ENCODE measurements at places on chromosomes 7 and 10.
A peak's percentile ranks its signal among the peaks of the same experiment; 100 is the strongest.

DNA sequence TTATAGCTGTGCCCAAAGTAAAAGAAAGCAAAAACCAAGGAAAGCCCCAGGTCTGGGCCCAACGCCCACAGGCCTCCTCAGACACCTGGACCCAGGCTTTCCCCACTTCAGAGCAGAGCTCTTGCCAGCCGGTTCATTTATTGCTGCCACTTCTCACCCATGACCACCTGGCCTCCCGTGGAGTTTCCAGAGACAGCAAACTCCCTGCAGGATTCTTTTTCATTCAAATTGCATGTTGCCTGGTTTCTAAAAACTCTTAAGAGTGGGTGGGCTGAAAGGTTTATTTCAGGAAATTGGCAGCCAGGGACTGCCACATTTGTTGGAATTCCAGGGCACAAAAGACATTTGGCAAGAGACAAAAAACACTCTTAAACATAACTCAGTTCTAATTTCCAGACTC lies 4.7 kb downstream of the VOPP1 start:
- DNase-seq, result no peak

GRCh38 chr7:141242568-141242967 lies 168.7 kb downstream of the TMEM178B start:
- DNase-seq, result no peak

- no peak for DNase-seq
Observed at GRCh38 chr7:106070567-106071254, 41.4 kb downstream of the SYPL1 start.

- DNase-seq, result no peak
Observed at GRCh38 chr7:51366930-51367613, 50.5 kb upstream of the COBL start.

DNA sequence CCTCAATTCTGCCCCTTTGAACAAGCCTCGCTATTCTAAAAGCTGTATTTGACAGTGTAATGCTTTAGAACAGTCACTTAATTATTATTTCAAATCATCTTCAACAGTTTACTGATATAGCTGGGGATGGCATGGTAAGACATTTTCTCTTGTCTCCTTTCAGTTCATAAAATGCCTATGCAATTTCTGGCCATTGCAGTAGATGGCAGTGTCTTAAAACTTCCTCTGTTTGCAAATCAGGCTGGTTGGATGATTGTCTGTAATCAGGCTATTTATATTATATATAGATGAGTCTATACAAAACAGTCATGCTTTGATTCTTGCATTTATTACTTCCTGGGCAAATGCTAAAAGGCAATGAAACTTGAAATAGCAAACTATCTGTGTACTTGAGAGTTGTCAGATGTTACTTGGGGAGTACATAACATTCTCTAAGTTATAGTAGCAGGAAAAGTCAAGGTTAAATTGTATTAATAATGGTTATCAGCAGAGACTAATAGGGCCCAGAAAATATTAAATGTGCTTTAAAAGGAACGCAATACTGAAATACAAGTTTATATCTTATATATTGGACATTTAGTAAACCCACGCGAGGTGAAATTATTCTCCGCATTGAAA lies 55.5 kb upstream of the LHFPL3 start:
- DNase-seq, result no peak

DNA sequence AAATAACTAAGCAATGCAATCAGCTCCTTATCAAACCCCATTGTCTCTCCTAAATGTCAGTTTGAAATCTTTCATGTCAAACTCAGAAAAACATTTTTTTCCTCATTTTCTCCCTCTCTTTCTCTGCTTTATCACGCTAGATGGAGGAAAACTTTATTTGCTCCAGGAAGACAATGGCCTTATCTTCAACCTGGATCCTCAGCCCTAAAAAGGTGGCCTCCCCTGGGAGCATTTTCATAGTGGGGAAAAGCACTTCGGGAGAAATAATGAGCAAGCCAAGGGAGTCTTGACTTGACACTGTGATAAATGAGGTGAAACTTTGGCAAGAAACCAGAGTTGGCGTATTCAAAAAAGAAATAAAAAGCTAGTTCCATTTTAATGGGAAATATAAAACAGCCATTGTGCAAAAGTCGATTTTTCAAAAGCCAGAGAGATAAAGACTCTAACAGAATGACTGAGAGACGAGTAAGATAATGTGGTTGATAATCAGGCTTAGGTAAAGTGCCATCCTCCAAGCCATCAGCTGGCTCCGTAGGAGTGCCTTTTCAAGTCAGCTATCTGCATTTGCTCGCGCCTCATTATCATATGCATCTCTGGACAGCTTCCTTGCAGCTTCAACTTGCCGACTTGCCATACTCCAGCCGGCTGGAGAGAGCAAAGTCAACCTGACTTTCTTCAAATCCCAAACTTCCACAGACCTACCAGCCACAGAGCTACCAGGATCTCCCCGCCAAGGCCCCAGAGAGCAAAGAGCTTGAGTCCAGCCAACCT lies 19.9 kb downstream of the HABP2 start:
- DNase-seq, result no peak

DNA sequence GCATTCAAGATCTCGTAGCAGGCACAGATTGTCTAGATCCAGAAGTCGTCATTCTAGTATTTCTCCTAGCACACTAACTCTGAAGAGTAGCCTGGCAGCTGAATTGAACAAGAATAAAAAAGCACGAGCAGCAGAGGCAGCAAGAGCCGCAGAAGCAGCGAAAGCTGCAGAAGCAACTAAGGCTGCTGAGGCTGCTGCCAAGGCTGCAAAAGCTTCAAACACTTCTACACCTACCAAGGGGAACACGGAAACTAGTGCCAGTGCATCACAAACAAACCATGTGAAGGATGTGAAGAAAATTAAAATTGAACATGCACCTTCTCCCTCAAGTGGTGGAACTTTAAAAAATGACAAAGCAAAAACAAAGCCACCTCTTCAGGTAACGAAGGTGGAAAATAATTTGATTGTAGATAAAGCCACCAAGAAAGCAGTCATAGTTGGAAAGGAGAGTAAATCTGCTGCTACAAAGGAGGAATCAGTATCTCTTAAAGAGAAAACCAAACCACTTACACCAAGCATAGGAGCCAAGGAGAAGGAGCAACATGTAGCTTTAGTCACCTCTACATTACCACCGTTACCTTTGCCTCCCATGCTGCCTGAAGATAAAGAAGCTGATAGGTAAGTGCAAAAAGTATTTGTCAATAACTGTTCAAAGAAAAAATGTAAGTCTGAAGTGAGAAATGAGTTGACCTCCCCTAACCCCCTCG lies 37.7 kb downstream of the CDK13 start:
- DNase-seq, result no peak

DNA sequence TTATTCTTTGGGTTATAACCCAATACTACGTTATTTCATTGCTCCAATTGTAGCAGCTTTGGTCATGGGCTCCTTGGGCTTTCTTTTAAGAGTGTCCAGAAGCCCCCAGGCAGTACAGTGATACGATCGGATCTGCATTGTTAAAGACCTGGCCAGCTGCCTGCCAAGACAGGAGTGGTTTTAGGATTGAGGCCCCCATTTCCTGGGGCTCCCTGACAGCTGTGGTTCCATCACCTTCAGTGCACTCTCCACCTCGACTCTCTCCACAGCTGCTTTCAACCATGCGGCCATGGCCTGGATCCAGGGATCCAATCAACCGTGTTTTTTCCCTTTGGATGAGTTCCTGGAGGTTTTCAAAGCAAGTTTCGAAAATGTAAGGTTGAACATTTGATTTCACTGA lies 123.4 kb upstream of the BTBD16 start:
- DNase-seq, result no peak

GRCh38 chr10:31669357-31669756 lies 259.3 kb downstream of the ARHGAP12 start:
- DNase-seq, result no peak

GRCh38 chr10:75209921-75210281 lies 695 bp upstream of the VDAC2 start:
- peak; percentile 51 for DNase-seq

GRCh38 chr10:103433858-103434257 lies 18.3 kb downstream of the CALHM2 start:
- DNase-seq, result no peak

DNA sequence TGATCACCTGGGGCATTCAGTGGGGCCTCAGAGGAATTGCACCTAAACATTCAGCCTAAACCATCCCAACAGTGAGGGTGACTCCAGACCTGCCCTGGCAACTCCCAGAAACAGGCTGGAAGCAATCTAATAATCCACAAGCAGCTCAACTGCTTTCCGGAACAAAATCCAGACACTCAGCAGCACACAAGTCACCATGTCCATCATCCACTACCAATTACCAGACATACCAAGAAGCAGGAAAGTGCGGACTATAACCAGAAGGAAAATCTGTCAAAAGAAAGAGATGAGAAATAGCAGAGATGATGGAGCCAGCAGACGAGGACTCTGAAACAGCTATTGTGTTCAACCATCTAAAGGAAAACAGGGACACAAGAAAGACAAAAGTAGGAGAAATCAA lies 342.6 kb upstream of the ZMIZ1 start:
- no peak for DNase-seq

DNA sequence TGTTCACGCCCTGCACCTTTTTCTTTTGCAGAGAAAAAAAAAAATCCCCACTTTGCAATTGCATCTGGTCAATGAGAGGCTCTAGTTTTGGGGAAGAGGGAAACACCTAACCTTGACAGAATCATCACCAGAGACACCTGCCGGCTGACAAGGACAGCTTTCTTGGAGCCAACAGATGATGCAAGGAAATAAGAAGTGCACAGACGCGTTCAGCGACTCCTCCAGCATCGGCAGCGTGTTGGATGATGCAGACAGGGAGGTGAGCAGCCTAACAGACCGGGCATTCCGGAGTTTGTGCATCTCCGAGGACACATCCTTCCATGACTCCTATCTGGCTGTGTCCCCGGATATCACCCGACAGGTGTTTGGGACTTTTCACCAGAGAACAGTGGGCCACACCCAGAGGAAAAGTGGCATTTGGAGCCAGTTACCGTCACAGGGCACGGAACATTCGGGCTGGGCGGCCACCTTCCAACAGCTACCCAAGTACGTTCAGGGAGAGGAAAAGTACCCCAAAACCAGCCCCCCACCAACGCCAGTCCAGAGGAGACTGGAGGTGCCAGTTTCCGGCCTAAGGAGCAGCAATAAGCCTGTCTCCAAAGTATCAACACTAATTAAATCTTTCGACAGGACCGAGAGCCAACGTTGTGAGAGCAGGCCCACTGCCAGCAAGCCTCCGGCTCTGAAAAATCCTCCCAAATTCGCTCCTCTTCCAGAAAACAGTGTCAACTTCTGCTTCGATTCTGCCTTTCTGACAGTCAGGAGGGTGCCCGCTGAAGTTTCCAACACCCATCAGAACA lies 23.6 kb downstream of the C10orf71 start:
- no peak for DNase-seq

DNA sequence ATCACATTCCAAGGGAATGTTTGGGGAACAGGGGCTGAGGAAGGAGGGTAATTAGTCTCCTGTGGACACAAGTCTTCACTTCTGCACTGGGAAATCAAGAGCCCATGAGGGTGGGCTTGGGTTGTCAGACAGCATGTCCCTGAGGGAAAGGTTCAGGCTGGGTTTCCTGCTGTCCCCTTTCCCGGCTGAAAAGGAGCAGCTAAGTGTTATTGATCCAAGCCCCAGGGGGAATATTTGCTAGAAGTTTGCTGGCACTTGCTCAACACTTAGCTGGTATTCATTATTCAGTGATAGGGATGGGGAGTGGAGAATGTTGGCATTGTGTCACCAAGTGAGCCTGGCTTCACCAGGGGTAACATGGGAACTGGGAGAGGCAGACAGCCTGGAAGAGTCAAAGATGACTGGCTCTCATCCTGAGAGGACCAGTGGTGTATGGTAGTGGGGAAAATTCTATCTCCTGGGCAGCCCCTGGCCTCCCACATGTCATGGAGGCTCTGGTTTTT lies 344.4 kb upstream of the PODXL start:
- DNase-seq, result no peak

GRCh38 chr7:111071556-111071955 lies 19.4 kb upstream of the LRRN3 start:
- no peak for DNase-seq

GRCh38 chr10:78414380-78414779 lies 380.7 kb downstream of the RPS24 start:
- no peak for DNase-seq

DNA sequence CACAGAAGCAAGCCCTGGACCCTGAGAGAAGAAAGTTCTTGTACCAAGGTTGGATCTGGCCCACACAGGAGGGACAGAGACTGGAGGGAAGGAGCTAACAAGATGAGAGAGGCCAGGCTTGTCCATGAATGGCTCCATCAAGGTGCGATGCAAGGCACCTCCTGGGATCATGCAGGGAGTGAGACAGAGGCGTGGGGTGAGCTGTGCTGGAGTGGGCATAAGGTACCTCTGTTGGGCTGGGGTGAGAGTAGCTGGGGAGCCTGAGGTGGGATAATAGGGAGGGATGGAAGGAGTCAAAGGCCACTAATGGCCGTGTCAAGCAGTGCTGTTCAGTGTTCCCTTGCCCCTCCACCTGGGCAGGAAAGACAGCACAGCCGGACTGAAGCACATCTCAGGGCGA lies 9.9 kb downstream of the TMEM72 start:
- DNase-seq, result no peak

DNA sequence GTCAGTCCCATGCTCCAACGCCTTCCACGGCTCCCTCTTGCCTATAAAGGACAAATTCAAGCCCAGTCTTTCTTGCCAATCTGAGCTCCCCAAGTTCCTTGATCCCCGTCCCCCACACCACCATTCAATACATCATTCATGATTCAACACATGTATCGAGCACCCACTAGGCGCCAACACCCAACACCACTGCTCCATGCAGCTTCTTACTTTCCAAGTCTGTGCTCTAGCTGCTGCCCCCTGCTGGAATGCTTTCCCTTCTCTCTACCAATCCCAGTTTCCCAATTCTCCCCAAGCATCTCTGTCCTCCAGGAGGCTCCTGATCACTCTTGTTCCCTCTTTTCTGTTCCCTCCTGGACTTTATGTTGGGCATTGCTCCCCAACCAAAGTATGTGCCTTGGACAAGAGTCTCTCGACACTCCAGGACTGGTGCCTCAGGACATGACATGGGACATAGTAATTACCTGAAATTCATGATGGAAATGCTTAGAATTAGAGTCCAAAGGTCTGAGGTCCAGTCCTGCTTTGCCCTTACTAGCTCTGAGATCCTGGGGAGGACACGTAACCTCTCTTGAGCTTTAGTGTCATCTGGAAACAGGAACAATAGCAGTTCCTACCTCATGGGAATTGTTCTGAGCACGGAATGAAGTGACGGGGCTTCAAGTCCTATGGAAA lies 172.7 kb downstream of the NEURL1 start:
- no peak for DNase-seq

DNA sequence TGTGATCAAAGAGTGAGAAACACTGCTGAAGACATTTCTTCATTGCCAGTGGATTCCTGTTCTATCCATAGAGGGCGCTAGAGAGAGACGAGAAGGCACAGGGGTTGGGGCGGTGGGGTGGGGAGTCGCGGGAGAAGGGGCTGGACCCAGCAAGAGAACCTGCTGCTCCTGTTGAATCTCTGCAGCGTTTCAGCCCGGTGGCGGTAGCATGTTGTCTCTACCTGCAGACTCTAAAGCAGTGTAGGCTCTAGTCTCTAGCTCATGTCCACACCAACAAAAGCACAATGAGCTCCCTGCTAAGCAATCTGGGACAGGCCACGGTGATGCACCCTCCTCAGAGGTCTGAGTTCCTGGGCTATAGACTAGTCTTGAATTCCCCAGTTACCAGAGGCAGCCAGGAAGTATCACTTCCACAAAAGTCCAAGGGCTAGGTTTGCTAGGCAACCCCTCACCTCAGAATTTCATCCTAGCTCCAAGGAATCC lies 167.7 kb downstream of the DGKB start:
- DNase-seq, result no peak

- no peak for DNase-seq
Observed at GRCh38 chr10:99930731-99931550, 78.8 kb downstream of the DNMBP start.

Data from stimulated activated CD8-positive, alpha-beta memory T cell treated with anti-CD3 and anti-CD28 coated beads, Interleukin-15, amount 100 ng/mL, for 1 hour (primary cell).